ENCODE measurements at places on chromosomes 7 and 10.

DNA sequence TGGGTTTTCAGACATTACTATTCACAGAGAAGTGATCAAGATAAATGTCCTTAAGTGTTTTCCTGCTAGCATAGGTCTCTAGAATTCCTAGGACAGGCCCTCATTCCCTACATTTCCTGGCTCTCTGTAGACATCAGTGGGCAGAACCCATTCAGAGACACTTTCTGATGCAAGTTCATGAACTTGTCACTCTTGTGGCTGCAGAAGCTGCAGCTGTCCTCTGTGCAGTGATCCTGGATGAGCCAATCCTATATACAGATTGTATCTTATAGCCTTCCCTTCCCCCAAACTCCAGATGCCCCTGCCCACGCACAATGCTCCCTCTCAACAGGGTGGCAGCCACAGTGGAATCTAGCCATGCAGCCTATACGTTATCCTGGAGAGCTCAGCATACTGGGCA, 12.6 kb upstream of the GRB10 start:
- DNase-seq: no peak

- no peak for DNase-seq
Measured at GRCh38 chr7:139656387-139656786, 121.4 kb downstream of the HIPK2 start.

GRCh38 chr7:85890244-85890811, 703.5 kb upstream of the SEMA3D start:
- no peak for DNase-seq

GRCh38 chr10:76382381-76382851, 951.0 kb downstream of the LRMDA start:
- no peak for DNase-seq

GRCh38 chr7:2566890-2567678, 8.3 kb downstream of the IQCE start:
- DNase-seq: no peak

DNA sequence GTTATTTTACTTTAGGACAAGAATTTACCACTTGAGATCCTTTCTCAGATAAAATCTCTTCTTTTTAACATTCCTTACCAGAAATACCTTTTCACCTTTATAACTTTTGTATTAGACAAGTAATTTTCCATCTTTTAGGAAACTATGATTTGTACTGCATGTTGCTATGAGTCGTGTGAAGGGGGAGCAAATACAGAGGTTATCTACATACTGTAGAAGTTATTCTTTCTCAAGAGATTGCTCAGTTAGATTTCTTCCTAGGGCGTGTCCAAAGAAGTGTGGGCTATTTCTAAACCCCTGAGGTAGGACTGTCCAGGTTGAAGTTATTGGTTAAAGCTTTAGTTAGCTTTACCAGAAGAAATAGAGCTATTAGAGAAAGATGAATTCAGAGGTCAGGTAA, 30.2 kb upstream of the ARHGAP12 start:
- no peak for DNase-seq
